ENCODE measurements at places on chromosomes 3 and 15.

DNA sequence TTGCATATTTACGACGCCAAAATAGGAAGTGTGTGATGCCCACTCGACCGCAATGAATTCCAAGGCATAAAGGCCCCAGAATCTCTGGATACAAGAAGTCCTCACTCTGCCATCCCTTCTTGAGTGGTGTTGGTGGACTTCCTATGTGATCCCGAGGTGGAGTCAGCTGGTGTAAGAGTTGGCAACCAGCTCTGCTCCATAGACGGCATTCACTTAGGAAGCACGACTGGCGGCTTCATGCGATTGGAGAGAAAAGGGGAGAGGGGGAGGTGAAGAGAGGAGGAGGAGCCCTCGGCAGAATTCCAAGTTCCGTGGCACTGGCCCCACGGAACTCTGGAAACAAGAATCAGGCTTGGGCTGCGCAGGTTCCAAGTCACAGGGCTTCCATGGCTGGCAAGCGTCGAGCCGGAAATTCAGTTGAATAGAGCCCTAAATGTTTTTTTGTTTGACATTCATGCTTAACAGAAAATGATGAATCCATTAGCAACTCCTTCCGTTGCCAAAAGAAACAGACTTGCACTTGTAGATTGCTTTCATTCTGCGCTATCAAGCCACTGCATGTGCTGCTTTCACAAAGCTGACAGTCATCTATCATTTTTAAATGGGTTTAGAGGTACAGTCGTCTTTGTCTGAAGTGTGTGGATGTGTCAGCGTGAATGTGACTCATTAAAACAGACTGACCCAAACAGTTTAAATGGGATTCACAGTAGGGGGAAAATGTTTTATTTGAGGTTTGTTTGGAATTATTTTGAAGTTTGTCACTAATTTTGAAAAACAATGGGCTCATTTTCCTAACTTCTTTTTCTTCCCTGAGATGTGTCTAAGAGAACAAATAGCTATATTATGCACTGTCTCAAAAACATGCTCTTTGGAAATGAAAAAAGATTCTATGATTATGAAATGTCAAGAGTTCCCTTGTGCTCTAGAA, 428.3 kb upstream of the ATP11B start:
- no peak for DNase-seq

- DNase-seq: no peak
Observed at GRCh38 chr3:182149594-182149993, 437.9 kb downstream of the SOX2 start.

DNA sequence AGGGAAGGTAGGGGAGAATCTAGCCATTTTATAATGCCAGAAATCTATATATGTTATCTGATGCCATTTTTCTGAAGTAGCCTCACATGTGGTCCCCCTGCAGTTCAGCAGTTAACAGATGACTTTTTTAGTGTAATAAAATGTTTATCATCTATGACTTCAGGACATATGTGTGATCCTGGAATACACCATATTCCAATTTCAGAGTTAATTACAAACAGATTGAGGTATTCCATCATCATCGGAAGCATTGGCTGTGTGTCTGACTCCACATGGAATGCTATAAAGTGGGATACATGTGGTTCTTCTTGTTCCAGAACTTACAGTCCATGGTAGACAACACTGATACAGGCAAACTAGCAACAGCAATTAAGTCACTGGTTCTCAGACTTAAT, 45.9 kb upstream of the LIMD1 start:
- DNase-seq: no peak

DNA sequence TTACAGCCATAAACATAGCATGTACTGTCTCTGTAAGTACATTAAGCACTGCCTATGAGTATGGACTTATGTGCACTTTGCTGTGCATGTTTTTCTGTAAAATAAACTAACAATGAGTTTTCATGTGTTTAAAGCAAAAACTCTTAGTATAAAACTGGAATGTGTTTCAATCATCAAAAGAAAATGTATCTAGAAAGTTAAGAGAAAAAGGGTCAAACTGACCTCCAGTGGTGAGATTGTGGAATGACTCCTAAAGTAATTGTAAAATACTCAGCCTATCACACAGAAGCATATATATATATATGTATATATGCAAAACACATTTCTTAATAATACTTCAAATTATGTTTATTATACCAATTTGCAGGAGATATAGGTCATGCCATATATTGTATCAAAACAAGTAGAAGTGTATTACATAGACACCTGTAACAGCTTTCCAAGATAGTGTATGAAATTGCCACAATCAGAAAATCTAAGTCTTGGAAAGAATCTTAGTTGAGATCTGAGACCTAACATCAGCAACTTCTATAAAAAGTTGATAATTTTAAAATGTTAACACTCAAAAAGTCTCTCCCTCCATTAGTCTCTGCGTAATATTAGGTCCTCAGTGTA, 199.6 kb downstream of the FMN1 start:
- DNase-seq: no peak

DNA sequence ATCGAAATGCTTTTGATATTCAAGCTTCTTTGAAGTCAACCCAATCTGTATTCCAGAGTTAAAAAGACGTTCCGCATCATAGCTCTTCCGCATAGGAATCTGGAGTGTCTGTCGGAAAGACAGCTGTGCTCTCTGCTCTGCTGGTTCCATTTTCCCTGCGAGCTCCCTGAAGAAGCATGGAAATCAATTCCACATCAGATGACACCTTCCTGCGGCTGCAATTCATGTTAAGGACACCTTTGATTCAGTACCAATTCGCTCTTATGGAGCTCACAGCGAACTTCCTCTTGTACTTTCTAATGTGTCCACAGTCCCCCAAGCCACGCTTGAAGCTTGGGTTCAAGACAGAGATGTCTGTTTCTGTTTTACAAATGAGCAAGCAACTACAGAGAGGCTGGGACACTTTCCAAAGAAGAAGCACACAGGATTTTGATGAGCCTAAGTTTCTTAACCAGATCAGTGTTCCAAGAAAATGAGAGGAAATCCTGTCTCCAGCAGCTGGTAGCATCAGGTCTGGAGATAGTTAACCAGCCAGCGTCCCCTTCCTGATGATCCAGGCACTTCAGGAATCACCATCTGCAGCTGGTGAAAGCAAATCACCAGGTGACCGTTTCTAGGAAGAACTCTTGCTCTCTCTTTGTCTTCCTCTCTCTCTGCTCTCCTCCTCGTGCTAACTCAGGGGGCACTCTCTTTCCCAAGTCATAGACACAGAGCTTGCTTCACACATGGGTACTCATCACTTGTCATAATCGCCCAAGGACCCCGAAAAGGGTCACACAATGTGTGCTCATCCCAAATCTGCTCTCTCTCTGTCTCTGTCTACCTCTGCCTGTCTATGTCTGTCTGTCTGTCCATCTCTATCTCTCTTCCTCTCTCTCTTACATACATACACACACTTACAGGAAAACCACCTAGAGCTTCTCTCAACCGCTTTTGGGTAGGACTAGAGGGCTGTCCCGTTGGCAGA, 281.8 kb downstream of the FAM43A start:
- DNase-seq: no peak

GRCh38 chr3:171654809-171655208, 155.5 kb downstream of the PLD1 start:
- DNase-seq: no peak

GRCh38 chr15:66251790-66252684, 1.5 kb downstream of the MEGF11 start:
- DNase-seq: peak; percentile 11

GRCh38 chr3:46997453-46998091, 18.1 kb downstream of the NBEAL2 start:
- DNase-seq: no peak

GRCh38 chr3:169575381-169575780, 88.1 kb downstream of the MECOM start:
- DNase-seq: no peak

GRCh38 chr3:148023994-148024393, 614.8 kb downstream of the ZIC1 start:
- DNase-seq: no peak

DNA sequence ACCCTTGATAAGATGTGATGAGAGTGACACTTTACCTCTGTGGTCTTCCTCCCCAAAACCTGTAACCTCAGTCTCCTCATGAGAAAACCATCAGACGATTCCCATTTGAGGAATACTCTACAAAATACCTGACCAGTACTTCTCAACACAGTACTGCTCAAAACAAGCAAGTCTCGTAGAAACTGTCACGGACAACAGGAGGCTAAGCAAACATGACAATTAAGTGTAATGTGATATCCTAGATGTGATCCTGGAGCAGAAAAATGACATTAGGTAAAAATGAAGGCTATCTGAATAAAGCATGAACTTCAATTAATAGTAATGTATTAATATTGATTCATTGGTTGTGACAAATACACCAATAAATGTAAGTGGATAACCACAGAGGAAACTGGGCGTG, 113.6 kb downstream of the CACNA2D3 start:
- DNase-seq: no peak

DNA sequence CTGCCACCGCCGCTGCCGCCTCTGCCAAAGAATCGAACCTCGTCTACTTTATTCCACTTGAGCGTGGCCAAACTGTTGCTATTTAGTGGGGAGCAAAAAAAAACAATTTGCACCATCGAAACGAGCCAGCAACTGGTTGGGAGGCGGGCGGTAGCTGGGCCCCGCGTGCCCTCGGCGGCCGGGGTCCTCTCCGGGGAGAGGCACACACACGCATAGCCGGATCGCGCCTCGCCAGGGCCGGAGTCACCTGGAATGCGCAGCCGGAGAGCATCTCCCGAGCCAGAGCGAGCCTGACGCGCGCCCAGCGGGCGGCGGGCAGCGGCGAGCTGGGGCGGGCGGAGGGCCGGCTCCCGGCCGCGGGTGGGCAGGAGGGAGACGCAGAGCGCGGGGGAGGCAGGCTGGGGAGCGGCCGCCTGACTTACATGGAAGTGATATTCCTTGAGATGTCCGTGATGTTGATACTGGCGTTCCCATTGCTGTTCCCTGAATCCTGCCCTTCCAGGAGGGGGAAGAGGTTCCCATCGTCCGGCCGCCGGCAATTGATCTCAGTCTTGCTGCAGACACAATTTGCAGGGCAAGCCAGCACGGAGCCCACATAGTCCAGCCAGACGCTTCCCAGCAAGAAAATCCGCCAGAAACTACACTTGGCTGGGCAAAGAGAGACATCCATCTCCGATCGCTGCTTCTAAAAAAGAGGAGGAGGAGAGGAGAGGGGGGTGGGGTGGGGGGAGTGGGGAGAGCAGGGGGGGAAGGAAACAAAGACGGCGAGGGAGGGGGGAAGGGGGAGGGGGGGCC, 858 bp downstream of the NTRK3 start:
- DNase-seq: no peak

DNA sequence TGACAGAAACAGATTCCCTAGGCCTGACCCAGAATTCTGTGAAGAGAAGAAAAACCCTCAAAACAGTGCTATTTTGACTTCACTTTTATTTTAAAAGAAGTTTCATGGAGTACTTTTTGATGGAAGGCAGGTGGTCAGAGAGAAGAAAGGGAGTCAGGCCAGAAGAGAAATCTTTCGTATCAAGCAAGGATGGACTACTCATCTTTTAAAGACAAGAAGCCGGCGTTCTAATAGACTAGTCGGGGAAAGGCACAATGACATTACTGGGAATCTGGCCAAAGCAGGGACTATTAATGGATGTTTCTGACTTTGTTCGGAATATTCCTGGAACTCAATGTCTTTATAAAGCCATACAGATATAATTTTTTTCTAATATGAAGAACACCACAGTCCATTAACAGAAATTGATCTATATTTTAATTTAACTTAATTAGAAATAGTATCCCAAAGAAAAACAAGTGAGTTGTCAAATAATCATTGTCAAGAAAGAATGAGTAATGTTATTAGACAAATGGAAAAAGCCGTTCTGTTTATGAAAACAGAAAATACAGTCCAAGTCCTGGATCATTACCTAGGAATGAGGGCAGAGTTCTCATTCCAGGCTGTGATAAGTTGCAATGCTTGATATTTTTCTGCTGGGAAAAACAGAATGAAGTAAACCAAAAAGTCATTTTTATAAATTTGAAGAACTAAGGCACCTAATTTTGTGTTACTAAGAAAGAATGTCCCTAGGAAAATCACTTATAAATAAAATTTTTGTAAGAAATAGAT, 23.7 kb upstream of the PCOLCE2 start:
- DNase-seq: no peak

DNA sequence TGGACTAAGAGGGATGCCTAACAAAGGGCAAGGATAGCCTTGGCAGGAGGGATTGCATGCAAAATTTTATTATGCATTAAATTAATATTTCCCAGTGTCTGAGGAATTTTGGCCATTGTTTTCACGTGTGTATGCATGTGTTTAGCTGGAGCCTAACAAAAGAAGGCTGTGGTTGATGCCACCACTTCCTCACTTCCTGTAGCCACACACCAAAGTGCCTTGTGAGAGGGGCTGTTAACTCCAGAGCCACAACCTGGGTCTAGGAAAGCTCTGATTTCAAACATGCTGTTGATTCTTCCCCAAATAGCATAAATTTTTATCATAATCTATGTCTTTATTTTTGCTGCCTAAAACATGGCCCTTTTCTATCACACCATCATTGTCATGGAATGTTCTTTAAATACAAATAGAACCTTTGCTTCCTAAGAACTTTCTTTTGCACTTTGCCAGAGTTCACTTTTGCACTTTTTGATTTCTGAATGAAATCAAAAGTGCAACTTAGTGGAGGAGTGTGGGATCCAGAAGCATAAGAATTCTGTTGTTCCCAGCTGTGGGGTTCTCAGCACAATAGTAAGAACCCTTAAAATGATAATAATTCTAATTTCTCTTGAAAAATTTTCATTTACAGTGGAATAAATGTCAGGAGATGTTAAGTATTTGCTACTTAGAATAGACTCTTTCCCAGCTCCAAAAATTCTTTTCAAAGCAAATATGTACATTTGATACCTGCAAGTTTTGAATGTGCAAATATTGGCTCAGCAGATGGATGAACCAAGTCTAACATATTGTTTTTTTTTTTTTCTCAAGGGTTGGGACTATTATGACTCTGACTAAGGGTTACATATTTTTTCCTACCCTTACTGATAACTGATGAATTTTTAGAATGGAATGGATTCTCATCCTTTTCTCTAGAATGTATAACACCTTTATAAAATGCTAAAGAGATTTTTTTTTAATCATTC, 35.6 kb upstream of the SPTSSB start:
- DNase-seq: peak; percentile 16

GRCh38 chr3:115635406-115635805, 12.1 kb downstream of the GAP43 start:
- DNase-seq: no peak

DNA sequence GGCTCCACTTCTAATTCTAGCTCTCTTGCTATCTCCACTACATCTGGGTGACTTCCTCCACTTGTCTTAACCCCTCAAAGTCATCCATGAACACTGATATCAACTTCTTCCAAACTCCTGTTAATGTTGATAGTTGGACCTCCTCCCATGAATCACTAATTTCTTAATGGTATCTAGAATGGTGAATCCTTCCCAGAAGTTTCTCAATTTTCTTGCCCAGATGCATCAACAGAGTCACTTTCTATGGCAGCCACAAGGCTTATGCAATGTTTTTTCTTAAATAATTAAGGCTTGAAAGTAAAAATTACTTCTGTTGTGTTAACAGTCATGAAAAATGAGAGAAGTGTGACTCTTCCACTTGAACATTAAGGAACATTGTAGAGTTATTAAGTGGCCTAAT, 164.3 kb downstream of the PCCB start:
- DNase-seq: no peak

DNA sequence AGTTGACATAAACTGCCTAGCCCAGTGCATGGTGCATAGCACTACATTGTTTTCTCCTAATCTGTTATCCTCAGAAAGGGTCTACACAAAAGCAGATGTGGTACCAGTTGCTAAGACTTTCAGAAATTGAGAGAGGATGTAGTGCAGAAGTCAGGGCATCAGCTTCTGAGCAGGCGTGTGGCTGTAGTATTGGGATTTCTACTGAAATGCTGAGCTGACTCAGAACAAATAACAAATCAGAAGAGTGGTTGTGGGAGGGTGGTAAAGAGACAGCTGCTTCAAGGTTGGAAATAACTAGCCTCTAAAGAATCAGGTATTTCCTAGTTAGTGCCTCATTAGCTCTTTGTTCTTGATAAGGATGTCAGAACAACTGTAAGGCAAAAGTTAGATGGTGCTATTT, 161.3 kb downstream of the AKAP13 start:
- no peak for DNase-seq

Measured in stimulated activated naive CD4-positive, alpha-beta T cell (primary cell).